ENCODE measurements at places on chromosomes 4 and X.

DNA sequence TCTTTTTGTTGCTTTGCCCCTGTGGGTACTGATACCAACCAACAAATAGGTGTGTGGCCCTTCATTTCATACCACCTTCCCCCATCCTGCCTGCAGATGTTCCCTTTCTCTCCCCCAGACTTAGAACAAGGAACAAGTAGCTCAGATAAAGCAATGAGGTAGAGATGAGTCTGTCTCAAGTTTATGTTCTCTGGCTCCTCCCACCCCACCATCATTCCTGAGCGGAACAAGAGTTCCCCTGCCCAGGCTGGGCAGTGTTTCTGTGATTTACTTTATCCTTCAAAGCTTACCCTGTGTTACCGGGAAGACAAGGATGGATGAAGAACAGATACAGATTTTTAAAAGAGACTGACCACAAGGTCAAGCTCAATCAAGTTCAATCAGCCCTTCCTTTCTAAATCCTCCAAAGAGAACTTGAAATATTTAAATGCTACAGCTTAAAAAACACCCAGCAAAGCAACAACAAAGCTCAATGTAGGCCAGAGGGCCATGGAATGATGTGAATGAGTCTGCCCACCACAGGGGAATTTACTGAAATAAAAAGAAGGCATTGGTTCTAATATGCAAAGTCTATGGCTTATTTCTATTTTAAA is 80.1 kb upstream of the UCP1 start:
- no peak for DNase-seq

DNA sequence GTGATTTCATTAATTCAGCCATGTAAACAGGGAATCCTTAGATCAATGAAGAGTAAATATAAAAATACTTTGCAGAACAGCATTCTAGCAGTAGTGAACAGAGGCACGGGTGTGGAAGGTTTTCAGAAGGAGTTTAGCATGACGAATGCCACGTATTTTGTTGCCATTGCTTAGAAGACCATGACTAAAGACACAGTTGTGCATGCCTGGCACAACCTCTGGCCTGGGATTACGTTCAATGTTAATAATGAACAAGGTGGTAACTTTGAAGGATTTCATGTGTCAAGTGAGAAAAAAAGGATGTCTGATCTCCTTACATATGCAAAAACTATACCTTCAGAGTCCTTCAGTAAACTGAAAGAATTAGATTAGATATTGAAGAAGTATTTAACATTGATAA is 171.9 kb downstream of the MAGEB5 start:
- DNase-seq, result no peak

DNA sequence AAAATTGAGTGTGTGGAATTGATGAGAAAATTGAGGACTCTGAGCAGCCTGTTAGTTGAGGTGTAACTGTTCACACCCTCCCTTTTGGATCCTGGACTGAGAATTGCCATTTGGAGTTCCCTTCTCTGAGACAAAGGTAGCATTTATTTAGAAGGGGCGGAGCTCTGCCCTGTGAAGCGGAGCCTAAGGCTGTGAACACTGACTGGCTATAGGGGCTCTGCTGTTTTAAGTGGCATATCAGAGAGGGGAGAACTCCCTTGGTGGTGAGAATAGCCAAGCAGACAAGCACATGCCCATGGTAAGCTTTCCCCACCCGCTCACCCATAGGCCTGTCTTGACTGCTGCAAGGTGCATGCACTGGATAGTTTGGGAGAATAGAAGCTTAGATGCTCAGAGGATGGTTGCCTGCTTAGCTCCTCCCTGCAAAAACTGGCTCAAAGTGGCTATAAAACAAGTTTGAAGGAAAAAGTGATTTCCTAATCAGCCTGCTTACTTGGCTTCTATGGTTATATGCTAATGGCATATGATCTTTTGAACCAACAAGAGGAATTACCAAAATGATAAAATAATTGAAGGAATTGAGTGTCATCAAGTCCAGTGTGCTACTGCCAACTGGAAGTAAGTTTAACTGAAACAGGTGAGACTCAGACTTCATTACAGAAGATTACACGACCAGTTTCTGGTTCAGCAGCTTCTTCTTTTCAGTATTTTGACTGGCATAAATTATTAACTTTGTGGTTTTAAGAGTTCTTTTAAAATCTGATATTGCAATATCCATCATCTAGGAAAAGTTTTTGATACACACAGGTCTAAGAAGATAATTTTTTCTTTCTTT is 108.4 kb downstream of the AFF1 start:
- DNase-seq, result no peak

DNA sequence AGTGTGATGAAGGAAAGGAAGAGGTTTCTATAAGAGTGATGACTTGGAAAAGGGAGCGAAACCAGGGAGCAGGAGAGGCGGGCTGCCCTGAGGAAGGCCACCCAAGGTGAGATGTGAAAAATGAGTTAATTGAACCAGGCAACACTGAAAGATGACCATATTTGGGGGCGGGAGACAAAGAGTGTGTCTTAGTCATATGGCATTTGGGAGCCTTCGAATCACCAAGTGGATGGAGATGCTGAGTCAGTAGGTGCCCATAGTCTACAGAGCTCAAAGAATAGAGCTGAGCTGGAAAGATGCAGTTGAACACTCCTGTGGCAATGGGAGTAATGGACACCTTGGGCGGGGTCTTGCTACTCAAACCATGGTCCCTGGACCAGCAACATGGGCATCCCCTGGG is 8.3 kb upstream of the TLR8 start:
- DNase-seq, result no peak

Measured in activated CD4-positive, alpha-beta T cell treated with anti-CD3 and anti-CD28 coated beads, Interleukin-2, amount 10 ng/mL, durations not matched to agents 7 days and 5 days (primary cell).